Caco-2 (cell line): ENCODE measurements at places on chromosomes 13 and 19. TPM values are rescaled to one million over a fixed set of nuclear protein-coding genes. Genes with fewer than 3 reads are reported as not detected.
A peak's percentile ranks its signal among the peaks of the same experiment; 100 is the strongest.

DNA sequence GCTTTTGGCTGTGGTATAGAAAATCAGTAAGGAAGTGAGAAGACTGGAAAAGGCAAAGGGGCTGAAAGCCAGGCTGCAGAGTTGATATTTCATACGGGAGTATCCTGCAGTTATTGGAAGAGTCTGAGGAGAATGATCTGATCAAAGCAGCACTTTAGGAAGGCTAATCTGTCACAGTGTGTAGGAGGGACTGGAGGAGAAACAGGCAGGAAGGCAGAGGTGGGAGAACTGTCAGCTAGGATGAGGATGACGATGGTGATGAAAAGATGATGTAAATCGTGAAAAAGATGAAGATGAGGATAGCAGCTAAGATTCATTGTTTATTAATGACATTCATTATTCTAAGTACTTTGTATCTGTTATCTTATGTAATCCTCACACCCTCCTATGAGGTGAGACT, 123.0 kb downstream of the DNAJC15 start:
- no peaks in the 10 kb centered on the region for H3K36me3 ChIP-seq
- H3K27me3 ChIP-seq: no peaks in the 10 kb centered on the region
- H3K27ac ChIP-seq: no peak overlapping the region
- no peak for DNase-seq

DNA sequence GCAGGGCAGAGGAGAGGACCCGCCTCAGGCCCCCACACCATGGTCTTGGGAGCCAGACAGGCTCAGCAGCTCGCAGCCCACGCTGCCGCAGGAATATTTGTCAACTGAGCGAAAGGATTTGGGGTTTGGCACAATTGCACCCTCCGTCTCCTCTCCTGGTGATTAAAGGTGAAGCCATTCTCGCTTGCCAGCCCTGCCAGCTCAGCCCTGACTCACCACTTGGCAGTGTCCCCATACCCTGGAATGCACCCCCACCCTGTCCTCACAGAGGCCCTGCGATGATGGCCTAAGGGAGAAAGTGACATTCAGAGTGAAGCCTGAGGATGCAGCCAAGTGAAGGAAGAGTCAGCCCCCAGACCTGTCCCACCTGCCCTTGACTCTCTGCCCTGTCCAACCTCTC, 18.8 kb downstream of the CYTH2 start:
- H3K4me1 ChIP-seq: peaks cover 16% of the 10 kb centered on the region
- peak overlapping the region; percentile 12 for H3K27ac ChIP-seq

MCEMP1 gene
- not detected in 2 replicates for total RNA-seq

DNA sequence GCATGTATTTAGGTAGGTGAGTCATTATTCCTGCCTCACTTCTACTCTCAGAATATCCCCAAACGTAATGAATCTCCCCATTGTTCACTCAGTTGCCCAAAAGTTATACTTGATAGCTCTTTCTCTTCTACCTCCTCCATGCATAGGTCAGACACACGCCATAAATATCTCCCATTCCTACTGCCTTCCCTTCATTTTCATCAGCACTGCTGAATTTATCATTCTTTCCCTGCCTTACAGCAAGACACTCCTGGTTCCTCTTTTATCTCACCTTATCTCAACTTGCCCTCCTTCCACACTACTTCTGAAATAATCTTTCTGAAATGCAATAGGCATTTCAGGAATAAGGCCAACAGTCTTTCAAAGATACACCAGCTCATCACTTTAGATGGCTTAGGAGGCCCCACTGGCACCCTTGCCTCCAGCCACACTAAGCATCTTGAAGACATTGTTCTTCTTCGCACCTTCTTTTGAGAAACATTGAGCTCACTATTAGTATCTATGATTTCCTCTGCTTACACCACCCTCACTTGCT, 333.9 kb downstream of the MYO16 start:
- no peak for DNase-seq
- H3K4me1 ChIP-seq: no peaks in the 10 kb centered on the region
- H3K27me3 ChIP-seq: no peaks in the 10 kb centered on the region
- H3K4me3 ChIP-seq: no peak overlapping the region
- H3K36me3 ChIP-seq: no peaks in the 10 kb centered on the region

DNA sequence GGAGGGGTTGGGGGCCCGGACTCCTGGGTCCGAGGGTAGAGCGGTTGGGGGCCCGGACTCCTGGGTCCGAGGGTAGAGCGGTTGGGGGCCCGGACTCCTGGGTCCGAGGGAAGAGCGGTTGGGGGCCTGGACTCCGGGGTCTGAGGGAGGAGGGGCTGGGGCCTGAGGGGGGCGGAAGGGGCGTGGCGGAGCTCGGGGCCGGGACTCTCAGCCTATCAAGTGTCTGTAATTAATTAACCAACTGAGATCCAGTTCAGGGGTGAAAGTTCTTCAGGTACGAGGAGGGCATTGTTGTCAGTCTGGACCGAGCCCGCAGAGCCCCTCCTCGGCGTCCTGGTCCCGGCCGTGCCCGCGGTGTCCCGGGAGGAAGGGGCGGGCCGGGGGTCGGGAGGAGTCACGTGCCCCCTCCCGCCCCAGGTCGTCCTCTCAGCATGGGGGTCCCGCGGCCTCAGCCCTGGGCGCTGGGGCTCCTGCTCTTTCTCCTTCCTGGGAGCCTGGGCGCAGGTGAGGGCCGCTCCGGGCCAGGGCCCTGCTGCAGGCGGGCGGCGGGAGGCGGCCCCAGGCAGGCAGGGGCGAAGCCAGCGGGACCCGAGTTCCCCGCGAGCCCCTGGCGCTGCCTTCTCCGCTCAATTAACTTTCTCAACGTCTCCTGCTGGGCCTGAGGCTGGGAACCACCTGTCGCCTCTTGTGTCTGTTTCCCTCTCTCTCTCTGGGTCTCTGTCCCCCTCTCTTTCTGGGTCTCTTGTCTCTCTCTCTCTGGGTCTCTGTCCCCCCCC, 697 bp downstream of the FCGRT start:
- H3K36me3 ChIP-seq: 0 out of 2 replicates have a peak, but pooled peaks cover 4% of the 10 kb centered on the region
- H3K27ac ChIP-seq: peak overlapping the region; percentile 88
- peak; percentile 76 for DNase-seq
- peak overlapping the region; percentile 86 for H3K4me3 ChIP-seq
- H3K4me1 ChIP-seq: peaks cover 18% of the 10 kb centered on the region

DACT3 gene
- total RNA-seq: 0.39 and 0.75 TPM in 2 replicates

GRCh38 chr19:41745756-41746155, 9.6 kb upstream of the CEACAM6 start:
- H3K36me3 ChIP-seq: no peaks in the 10 kb centered on the region
- H3K27me3 ChIP-seq: no peaks in the 10 kb centered on the region
- DNase-seq: no peak
- H3K4me1 ChIP-seq: peaks cover 17% of the 10 kb centered on the region; the same call in 1 of the 2 replicates

GPC5 gene
- 3.8 and 4.1 TPM in 2 replicates for total RNA-seq

IL12RB1 gene
- not detected in 2 replicates for total RNA-seq

GRCh38 chr19:33293255-33294057, 8.9 kb downstream of the CEBPA start:
- no peaks in the 10 kb centered on the region for H3K36me3 ChIP-seq
- H3K27me3 ChIP-seq: no peaks in the 10 kb centered on the region
- peak overlapping the region; percentile 97 for H3K27ac ChIP-seq
- no peak overlapping the region for H3K4me3 ChIP-seq

DNA sequence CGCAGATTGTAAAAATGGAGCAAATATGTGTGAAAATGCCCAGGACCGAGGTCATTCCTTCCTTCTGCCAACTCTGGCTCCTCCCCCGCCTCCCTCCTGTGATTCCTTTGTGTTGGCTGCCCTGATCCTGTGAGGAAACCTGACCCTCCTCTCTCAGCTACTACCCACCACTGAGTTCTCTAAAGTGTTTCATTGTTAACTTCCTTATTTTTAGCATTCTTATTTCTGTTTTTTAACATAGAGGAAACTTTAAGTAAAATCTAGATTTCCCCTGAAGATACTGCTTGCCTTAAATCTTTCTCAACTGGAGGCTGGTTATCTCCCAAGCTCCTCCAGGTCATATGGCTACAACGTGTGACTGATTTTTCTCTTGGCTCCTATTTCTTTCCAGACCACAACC, 21.7 kb upstream of the FBXL3 start:
- H3K36me3 ChIP-seq: no peaks in the 10 kb centered on the region
- H3K4me3 ChIP-seq: no peak overlapping the region
- H3K27me3 ChIP-seq: no peaks in the 10 kb centered on the region
- DNase-seq: no peak
- no peaks in the 10 kb centered on the region for H3K4me1 ChIP-seq

GRCh38 chr13:71866335-71867130, 471 bp downstream of the DACH1 start:
- H3K36me3 ChIP-seq: no peaks in the 10 kb centered on the region
- no peak for DNase-seq
- peak overlapping the region; percentile 48 for H3K4me3 ChIP-seq
- peaks cover 11% of the 10 kb centered on the region for H3K27me3 ChIP-seq
- H3K27ac ChIP-seq: no peak overlapping the region

GRCh38 chr13:85255978-85256377, 543.2 kb downstream of the SLITRK6 start:
- no peak for DNase-seq
- no peaks in the 10 kb centered on the region for H3K4me1 ChIP-seq
- no peaks in the 10 kb centered on the region for H3K27me3 ChIP-seq
- H3K27ac ChIP-seq: no peak overlapping the region
- H3K36me3 ChIP-seq: no peaks in the 10 kb centered on the region
- no peak overlapping the region for H3K4me3 ChIP-seq

DNA sequence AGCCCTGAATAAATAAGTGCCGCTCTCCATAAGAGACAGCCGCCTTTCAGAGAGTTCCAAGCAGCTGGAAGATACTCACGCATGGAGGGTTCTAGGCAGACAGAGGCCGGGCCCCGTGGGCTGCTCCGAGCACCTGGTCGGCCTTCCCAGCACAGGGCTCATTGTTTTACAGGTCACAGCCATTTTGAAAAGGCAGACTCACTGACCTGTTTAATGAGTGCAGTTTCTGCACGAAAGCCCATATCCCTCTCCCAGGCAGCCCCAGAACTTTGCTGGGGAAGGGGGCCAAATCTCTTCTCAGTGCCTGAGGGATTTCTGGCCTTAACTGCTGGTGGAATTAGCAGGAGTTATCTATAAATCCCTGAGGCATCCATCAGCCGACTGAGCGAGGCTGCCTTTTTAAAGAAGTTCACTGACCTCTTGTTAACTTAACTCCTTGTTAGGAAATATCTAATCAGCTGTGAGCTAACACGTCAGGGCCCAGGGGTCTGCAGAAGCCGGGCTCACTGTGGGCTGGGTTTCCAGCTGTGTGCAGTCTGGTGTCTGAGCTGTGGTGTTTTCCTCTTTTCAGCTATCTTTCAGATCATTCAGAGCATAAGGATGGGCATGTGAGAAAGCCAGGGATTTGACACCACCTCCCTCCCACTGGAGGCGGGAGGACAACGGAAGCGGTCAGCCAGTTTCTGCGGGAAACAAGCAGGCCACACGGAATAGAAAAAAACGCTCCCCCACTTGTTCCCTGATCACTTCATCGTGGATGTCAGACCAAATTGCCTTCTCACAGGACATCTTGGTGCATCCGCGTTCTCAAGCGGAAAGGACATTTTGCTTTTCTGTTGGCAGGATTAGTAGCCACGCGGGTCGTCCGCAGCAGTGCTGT, 23.3 kb downstream of the SERP2 start:
- H3K4me1 ChIP-seq: peaks cover 28% of the 10 kb centered on the region
- H3K27me3 ChIP-seq: no peaks in the 10 kb centered on the region
- peak overlapping the region; percentile 37 for H3K27ac ChIP-seq
- H3K36me3 ChIP-seq: no peaks in the 10 kb centered on the region

DNA sequence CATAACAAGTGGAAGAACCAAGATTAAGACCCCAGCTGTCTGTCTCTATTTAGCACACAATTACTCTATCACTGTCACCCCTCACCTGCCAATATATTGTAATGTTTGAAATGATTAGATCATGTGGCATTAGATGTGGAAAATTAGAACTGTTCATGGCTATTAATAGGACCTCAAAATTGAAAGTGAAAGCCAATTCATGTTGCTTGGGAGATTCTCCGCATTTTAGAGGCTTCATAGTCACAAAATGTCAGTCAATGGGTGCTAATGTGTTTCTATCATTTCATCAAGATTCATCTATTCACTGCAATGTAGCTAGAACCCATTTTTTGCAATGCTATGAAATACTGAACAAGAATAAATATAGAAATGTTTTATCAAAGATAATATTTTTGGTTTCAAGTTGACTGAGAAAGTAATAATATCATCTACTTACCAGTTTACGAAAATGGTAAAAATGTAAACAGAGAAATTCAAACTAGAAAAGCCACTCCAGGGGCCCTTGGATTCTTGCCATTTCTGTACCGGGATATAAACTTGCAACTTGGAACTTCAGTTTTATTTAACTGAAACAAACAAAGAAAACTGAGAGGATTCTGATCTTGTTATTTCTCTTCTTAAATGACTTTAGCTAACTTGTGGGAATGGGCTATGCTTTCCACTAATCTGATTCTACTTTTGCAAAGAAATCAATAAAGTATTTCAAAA, 388.6 kb downstream of the DCT start:
- H3K36me3 ChIP-seq: no peaks in the 10 kb centered on the region
- no peak overlapping the region for H3K27ac ChIP-seq
- DNase-seq: no peak
- H3K4me1 ChIP-seq: no peaks in the 10 kb centered on the region
- H3K4me3 ChIP-seq: no peak overlapping the region

PEG3 gene
- total RNA-seq: not detected in 2 replicates

ZNF709 gene
- total RNA-seq: 1.7 and 2.4 TPM in 2 replicates

NR2F6 gene
- 94.4 and 96.5 TPM in 2 replicates for total RNA-seq

MEIS3 gene
- total RNA-seq: 16.2 and 16.8 TPM in 2 replicates

DNA sequence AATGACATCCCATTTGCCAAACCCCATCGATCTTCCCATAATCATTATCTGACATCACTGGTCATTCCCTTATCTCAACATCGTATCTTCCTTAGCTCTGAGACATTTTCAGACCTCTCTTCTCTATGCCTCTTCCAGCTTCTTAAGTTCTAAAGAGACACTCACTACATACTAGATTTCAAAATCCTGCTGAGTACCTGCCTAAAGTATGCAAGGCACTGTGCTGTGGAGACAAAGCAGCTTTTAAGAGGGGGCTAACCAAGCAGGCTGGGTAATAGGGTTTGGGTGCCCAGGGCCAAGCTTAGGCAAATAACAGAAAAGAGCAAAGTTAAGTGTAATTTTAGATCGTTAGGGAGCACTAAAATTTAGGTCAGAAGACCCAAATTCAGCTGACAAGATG, 3.4 kb upstream of the POMP start:
- H3K27me3 ChIP-seq: no peaks in the 10 kb centered on the region
- no peak overlapping the region for H3K4me3 ChIP-seq
- H3K4me1 ChIP-seq: peaks cover 12% of the 10 kb centered on the region
- no peak overlapping the region for H3K27ac ChIP-seq
- no peaks in the 10 kb centered on the region for H3K36me3 ChIP-seq
- DNase-seq: no peak

DNA sequence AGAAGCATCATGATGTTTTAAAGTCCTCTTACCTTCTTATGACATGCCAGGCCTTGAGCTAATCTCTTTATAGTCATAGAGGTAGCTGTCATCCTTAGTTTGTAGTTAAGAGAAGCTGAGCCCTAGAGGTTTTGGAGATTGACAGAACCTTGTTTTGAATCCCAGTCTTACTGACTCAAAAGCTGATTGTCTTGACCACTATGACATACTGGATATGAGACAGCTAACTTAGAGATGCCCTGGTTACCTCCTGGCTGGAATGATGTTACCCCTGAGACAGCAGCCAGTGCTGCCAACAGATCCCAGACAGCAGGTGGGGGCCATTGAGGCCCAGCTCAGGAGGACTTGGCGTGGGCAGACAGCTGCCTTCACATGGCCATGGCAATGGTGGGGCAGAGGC, 311.0 kb downstream of the MTUS2 start:
- H3K36me3 ChIP-seq: no peaks in the 10 kb centered on the region
- no peaks in the 10 kb centered on the region for H3K27me3 ChIP-seq
- H3K4me1 ChIP-seq: no peaks in the 10 kb centered on the region
- no peak overlapping the region for H3K4me3 ChIP-seq
- no peak overlapping the region for H3K27ac ChIP-seq
- DNase-seq: no peak

- H3K4me3 ChIP-seq: no peak overlapping the region
- no peak for DNase-seq
- peaks cover 21% of the 10 kb centered on the region for H3K4me1 ChIP-seq
- H3K27me3 ChIP-seq: no peaks in the 10 kb centered on the region; the same call in 1 of the 2 replicates
- no peaks in the 10 kb centered on the region for H3K36me3 ChIP-seq
These were observed 96.3 kb downstream of the EPSTI1 start for GRCh38 chr13:42895776-42896175.
